Inflammatory macrophage treated with lipopolysaccharide for 4 hours (primary cell): ENCODE measurements at places on chromosomes 16 and 17.
A peak's percentile ranks its signal among the peaks of the same experiment; 100 is the strongest.

- no peak for DNase-seq
These were observed 30.0 kb upstream of the PRSS54 start for GRCh38 chr16:58324792-58325191.

- DNase-seq: no peak
These were observed 136.6 kb downstream of the CDH13 start for GRCh38 chr16:82763371-82763770.

- DNase-seq: no peak
These were observed 33.5 kb downstream of the IRX3 start for GRCh38 chr16:54253118-54253517.

DNA sequence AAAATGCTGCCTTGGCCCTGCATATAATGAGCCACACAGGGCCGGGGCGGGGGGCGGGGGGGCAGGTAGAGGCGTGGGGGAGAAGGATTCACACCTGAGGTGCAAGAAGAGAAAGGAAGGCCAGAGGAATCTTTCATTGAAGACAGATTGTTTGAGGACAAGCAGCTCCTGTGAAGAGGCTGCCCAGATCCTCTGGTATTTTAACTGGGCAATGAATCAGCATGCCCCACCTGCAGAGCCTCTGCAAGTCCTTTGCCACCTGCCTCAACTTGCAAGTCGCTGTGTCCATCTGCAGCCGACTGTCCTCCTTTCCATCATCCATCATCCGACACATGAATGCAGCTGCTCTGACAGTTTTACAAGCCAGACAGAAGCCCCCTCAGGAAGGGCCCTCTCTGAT lies 1.2 kb upstream of the SOST start:
- DNase-seq: no peak

DNA sequence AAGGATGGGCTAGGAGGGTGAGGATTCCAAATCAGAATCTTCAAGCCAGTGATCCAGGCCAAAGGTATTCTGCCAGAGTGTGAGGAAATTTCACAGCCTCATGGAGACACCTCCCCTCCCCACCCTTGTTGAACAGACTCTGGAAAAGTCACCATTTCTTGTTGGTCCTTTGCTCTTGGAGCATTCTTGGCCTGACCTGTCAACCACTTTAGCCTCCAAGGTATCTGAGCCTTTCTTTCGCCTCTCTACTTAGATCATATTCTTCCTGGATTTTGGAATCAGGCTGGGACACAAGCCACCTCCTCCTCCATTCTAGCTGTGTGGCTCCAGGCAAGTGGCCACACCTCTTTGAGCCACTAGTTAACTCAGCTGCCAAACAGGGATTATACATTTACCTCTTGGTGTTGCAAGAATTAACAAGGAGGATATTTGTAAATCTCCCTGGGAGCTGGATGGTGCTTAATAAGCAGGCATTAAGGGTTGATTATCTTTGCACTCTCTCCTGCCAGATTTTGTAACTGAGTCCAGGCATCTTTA lies 193.5 kb downstream of the WWOX start:
- no peak for DNase-seq

DNA sequence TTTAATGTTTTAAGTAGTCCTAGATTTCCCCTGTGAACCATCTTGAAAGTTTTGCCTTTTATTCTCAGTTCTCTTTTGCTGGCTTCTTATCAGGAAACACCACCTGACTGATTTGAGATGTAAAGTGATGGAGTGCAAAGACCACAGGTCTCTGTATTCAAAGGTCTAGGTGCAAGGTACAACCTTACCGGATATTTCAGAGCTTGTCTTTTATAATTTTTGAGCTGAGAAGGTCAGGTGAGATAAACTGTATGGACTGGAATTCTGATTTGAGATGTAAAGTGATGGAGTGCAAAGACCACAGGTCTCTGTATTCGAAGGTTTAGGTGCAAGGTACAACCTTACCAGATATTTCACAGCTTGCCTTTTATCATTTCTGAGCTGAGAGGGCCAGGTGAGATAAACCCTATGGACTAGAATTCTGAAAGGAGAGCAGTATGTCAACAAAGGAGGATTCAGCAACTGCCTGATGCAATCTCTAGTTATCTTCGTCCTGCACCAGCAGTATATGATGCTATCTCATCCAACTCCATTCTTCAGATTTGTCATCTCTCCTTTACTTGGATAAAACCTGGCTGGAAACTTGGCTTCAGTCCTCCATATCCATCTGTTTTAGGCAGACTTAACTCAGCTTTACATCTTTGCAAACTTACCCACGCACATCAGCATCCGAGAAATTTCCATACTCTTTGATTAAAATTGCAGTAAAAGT lies 64.3 kb downstream of the CENPV start:
- DNase-seq: no peak

DNA sequence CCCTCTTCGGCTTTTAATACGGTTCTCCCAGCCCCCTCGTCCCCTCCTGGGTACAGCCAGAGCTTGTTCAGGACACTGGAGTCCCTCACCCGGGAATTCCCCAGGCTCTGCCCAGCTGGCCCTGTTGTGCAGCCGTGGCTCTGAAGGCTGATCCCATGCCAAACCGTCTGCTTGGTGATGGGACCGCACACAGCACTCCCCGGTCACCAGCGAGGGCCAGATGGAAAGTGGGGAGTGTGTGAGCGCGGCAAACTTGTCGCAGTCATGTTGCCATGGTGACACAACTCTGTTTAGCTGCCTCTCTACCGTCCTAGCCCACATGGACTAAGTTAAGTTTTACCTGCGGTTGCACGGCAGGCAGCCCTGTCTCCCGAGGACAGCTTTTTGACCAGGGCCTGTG lies 107.9 kb downstream of the RAP1GAP2 start:
- DNase-seq: no peak

GRCh38 chr17:4463818-4464476 lies 30.2 kb downstream of the SPNS3 start:
- no peak for DNase-seq

GRCh38 chr17:43398724-43399595 lies at the start of gene ARL4D:
Gene ARL4D (plus strand): TSS chr17:43398993. CDS start chr17:43399733, 740 bp downstream.
- peak; percentile 74 for DNase-seq

GRCh38 chr16:15866451-15866850 lies 9.6 kb upstream of the MYH11 start:
- DNase-seq: no peak

DNA sequence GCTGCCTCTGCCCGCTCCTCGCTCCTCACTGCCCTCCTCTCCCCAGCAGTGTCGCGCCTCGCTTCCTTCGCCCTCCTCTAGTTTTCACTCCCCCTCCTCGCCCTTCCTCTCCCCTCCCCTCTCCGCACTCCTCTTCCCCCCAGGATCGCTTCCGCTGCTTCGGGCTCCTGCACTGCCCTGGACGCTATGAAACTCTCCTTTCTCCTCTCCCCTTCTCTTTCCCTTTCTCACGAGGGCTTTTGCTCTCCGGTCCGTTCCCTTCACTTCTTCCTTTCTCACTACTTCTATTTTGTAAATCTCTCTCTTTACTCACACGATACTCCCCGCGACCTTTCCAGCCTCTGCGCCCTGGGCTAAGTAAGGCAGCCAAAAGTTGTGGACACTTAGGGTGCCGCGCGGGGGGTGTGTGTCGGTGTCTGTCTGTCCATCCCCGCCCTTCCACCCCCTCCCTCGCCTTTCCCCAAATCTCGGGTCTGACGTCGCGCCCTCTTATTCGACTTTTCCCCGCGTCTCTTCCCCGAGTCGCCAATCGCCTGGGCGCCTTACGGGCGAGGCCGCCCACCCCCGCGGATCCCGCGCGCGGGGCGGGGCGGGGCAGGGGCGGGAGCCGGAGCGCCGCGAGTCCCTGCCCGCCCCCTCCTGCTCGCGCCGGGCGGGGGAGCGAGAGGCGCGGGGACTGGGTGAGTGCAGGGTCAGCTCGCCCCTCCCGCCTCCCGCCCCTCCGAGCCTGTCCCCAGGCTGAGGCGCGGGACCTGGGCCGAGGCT lies at the start of gene IRX3:
Gene IRX3 (minus strand): TSS at position 422 of the 765 bp plus-strand sequence. CDS start 737 bp downstream, outside the sequence.
- peak; percentile 9 for DNase-seq

DNA sequence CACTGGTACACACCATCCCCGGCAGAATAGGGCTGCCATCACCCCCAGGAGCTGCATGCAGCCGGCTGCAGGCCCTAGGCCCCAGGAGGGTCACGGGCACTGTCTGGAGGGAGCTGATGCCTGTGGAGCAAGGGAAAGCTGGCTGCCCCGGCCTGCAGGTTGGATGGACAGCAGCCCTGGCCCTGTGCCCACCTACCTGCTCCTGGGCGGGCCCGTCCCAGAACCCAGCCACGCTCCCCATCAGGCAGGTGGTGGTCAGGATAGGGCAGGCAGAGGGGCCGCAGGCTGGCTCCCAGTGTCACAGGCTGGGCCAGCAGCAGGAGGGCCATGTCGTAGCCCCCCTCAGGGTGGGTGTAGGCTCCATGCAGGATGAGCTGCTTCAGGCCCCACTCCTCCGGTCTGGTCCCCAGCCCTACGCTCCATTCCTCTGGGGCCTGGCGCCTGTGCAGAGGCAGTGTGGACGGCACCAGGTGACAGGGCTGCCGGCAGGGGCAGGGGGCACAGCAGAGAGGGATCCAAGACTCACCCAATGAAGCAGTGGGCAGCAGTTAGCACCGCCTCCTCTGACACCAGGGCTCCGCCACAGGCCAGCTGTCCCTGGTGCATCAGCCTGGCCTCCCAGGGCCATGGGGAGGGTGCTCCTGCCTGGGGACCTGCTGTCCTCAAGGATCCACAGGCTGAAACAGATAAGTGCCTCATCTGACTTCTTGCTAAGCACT lies 4.0 kb downstream of the PRSS53 start:
- no peak for DNase-seq

GRCh38 chr16:85329059-85329812 lies 217.0 kb upstream of the CIBAR2 start:
- no peak for DNase-seq

DNA sequence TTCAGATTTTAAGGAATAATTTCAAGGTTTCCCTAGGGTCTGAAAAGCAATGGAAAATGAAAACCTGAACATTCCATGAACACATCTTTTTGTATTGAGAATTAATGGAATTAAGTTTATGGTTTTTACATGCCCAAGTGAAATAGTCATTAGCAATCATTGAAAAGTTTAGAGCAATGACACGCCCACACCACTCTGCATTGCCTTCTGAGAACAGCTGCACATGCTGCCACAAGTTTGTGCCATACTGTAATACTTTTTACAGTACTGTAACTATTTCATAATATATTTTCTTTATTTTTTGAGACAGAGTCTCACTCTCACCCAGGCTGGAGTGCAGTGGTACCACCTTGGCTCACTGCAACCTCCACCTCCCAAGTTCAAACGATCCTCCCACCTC lies 345.2 kb upstream of the PMFBP1 start:
- DNase-seq: no peak

DNA sequence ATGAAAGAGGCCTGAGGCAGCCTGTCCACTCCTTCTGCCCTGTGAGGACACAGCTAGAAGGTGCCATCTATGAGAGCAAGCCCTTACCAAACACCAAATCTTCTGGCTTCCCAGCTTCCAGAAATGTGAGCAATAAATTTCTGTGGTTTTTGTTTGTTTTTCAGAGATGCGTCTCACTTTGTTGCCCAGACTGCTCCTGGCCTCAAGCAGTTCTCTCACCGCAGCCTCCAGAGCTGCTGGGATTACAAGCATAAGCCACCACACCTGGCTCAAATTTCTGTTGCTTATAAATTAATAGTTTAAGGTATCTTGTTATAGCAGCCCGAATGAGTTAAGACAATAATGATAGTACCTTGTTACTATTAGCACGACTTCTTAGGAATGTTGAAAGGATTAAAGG lies 12.5 kb upstream of the SLC16A11 start:
- DNase-seq: no peak

- DNase-seq: no peak
These were observed 12.9 kb downstream of the MYL4 start for GRCh38 chr17:47222047-47222446.

DNA sequence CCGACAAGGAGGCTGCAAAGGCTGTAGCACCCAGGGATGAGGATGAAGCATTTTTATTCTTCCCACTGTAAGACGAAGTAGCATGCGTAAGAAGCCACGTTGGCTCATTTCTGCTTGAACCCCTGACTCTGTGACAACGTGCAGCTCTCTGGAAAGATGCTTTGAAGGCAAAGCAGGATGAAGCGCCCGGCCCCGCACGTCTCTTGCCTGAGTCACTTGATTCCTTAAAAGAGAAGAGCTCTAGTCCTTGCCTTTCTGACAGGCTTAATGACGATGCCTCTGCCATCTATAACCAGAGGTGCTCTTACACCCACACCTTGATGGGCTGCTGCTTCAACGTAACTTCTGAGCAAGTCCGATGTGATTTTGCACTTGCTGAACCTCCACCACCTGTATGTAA lies 76.7 kb upstream of the MED9 start:
- no peak for DNase-seq

DNA sequence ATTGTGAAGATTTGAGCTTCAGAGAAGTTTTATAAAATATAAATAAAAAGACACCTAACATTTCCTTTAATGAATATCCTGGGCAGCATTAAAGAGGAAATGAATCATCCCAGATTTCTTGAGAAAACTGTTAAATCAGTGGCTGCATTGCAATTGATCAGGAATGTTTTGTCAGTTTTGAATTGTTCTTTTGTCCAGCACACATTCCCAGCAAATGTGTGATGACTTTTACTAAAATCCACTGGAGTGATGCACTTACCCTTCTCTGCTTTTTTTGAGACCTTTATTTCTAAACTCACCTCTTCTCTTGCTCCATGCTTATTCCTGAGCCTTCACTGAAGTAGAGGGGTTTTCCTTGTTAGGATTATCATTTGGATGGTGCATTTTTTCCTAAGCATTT lies 1307.2 kb downstream of the CDH8 start:
- no peak for DNase-seq
